ENCODE measurements at places on chromosomes 2 and 18.

GRCh38 chr18:27838225-27838624, 338.7 kb downstream of the CDH2 start:
- no peak for DNase-seq

GRCh38 chr2:98508709-98509066, 64.0 kb downstream of the INPP4A start:
- no peak for DNase-seq

GRCh38 chr18:23314672-23315071, 138.4 kb upstream of the RIOK3 start:
- DNase-seq: no peak

- no peak for DNase-seq
Observed at GRCh38 chr2:150160058-150160457, 327.4 kb downstream of the RND3 start.

DNA sequence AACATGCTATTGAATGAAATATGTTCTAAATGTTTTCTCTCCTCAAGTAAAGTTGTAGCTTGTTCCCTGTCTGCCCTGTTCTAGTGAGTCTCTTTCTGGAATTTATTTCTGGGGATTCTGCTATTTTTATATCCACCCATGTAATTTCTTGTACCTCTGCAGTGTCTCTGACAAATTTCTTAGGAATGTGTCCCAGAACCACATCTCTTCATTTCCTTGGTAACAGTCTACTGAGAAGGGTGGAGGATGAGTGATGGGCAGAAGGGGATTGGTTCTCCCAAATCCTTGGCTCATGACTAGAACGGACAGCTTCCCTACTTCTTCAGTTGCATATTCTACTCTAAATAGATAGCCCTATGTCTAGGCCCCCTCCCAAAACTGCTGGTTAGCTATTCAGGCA, 490.6 kb upstream of the LINC00305 start:
- DNase-seq: no peak

GRCh38 chr2:132412021-132412420, 4.6 kb upstream of the GPR39 start:
- DNase-seq: no peak

- peak; percentile 13 for DNase-seq
Observed at GRCh38 chr2:127052771-127053691, 53.9 kb downstream of the BIN1 start.

- DNase-seq: no peak
Observed at GRCh38 chr2:208183972-208184705, 5.7 kb downstream of the C2orf80 start.

DNA sequence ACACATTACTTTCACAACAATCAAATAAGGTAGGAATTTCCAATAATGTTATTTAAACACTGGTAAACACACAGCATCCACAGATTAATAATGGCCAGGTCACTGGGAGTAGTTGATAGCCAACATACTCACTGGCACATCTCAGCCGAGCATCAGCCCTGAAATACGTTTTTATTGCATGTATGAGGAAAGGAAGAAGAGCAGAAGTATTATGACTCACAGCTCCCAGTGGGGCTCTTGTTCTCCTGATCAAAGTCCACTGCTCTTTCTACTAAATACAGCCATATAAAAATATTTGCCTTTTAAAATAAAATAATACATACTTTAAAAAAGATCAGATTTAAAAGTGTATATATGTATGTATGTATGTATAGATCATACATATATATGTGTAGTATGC, 999.6 kb downstream of the SUCLG1 start:
- DNase-seq: no peak

DNA sequence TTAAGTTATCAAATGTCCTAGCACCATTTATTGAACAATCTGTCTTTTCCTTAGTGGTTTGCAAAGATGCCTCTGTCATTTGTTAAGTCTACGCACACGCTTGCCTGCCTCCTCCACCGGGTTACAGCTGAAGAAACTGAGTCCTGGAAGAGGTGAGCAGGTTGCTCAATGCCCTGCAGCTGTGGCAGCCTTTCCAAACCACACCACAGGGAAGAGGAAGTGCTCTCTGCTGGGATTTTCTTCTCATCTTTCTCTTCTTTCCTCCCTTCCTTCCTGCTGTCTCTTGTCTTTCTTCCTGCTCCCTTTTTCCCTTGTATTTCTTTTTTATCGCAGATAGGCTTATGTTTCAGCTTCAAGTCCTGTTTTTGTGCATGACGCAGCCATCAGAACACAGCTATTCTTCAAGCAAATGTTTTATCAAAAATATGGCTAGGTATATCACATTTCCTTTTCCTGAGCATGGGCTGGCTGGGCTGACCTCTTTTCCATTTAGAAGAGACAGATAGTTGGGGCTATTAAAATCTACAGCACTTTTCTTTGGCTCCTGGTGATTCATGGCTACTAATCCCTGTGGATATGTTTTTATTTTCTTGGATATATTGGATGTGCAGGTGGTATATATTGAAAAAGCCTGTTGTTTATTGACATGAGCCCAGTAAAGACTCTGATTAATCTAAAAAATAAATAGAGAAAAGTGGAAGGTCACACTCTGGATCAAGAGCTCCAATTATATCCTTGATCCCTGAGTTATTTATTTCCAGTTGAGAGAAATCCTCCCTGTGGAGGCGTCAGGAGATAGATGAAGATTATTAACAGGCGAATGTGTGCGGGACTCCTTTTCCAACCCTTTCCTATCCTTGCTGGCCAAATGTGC, 214.6 kb downstream of the TSN start:
- DNase-seq: no peak

GRCh38 chr2:151391436-151391835, 18.3 kb upstream of the RIF1 start:
- no peak for DNase-seq

GRCh38 chr2:41488888-41489287, 558.9 kb upstream of the PKDCC start:
- DNase-seq: no peak

GRCh38 chr2:108403494-108403893, 25.7 kb downstream of the SULT1C4 start:
- DNase-seq: no peak

DNA sequence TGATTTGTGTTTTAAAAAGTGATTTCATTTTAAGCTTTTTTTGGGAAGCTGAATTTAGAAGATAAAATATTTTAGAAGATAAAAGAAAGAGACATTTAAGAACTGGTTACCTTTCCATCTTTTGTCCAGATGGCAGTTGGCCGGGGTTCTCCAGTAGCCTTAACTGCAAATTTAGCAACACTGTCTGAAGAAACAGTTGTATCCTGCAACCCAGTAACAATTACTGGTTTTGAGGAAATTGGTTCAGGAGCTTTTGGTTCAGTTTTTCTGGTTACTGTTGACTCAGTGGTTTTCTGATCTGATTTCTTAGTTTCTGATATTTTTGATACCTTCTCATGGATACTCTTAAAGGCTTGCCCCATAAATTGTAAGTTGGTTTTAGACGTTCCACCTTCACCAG, 49.9 kb downstream of the PLEKHA3 start:
- DNase-seq: no peak

DNA sequence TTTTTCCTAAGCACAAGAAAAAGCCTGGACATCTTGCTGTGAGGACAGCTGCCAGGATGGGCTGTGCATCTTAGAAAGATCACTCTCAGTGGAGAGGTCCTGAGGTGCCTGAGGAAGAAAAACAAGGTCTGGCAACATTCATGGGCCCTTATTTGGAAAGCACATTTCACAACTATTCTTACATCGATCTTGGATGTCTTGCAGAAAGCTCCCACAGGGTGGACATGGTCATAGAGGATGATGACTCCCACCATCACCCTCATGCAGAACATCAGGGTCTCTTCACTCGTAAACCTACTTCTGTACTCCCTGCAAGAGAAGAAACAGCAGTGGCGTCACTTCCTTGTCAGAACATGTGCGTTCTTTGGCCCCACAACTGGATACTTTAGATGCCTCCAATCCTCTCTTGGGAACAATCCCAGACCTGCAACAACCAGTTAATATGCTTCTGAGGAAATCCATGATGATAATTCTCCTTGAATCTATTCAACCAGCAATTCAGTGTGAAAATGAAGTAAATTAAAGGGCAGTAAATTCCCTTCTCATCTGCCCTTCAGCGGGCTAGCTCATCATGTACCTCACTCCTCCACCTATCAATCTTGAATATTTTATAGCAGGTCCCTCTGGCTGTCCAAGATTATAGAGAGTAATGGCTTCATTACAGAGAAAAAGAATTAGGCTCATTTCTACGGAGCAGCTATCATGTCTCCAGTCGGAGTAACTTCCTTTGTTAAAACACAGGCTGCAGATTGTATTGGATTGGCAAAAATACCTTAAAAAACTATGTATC, 106.2 kb downstream of the CYRIA start:
- DNase-seq: no peak

DNA sequence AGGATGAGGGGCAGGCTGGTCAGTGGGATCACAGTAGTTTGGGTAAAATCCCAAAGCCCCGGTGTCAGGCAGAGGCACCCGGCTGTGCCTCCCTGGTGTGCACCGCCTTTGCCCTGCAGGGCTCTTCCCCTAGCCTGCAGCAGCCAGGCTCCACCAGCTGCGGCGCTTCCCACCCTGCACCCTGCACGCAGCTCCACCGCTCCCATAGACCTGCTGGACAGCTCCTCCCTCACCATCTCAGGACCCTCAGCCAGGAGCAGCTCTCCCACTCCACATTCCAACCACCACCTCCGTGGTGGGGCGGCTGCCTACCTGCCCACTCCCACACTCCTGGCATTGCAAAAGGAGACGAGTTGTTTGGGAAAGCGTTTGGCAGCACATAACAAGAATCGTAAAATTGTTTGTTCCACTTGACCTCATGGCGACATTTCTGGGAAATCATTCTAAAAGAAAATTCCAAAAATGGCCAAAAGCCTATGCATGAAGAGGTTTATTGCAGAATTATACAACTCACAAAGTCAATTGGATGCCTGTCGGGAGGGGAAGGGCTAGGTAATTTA, 287.4 kb upstream of the HDAC4 start:
- no peak for DNase-seq

- DNase-seq: peak; percentile 55
Observed at GRCh38 chr2:129849559-129850160, 129.8 kb upstream of the RAB6C start.

- DNase-seq: no peak
Observed at GRCh38 chr2:111617299-111618225, 266.4 kb downstream of the ANAPC1 start.

- no peak for DNase-seq
Observed at GRCh38 chr18:66761166-66761565, 157.3 kb upstream of the CDH19 start.

DNA sequence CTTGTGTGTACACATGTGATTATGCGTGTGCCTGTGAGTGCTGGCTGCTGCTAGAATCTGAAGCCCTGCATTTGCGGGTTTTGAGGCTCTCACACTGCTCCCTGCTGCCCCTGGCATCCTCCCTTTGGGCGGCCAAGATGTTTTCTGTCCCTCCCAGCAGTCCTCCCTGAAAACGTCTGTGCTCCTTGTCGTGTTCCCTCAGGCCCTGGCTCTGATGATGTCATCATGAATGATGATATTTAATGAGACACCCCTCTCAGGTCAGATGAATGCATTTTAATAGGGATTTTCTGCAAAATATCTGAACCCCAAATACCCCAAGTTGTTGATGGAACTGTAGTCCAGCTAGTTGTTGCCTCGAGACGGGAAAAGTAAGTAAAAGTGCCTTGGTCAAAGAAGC, 73.1 kb downstream of the TSHZ1 start:
- no peak for DNase-seq

DNA sequence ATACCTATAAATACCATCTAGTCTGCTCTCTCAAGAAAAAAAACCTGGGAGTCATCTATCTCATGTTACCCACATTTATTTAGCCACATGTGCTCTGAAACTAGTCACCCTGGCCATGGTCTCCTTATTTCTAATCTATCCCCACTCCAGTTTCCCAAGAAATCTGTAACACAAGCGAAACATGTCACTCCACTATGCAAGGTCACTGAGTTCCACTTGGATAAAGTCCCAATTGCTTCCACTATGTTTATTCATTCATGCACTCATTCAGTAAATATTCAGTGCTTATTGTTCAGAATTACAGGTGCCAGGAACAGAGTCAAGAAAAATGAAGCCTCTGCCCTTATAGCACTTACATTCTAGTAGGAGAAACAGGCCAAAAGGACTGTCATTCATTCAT, 369.4 kb upstream of the CYRIA start:
- no peak for DNase-seq

DNA sequence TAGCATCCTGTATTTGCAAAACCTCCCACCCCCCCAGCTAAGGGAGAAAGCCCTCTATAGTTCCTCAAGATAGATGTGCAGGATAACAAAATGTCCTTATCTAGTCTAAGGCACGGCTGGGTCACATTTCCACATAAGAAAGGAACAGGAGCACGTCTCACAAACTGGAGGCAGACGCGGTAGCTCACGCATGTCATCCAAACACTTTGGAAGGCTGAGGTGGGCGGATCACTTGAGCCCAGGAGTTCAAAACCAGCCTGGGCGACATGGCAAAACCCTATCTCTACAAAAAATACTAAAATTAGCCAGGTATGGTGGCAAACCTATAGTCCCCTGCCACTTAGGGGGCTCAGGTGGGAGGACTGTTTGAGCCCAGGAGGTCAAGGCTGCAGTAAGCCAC, 9.3 kb downstream of the SF3B1 start:
- no peak for DNase-seq

DNA sequence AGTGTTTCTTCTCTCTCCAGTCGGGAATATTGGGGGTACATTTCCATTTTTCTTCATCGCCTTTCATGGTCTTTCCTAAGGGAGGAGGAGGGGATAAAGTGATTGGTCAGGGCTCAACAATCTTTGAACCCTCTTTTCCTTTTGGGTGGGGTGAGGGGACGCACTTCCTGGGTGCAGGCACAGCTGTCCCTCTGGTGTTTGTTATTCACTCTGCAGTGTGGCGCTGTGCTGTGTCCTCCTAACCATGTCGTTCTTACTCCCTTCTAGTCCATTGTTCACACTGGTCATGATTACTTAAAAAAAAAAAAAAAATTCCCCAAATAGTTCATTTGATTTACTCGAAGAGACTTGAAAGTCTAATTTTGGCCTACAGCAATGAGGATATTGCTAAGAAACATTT, 44.4 kb downstream of the ZBTB14 start:
- no peak for DNase-seq

GRCh38 chr18:57727952-57728807, 74.9 kb downstream of the ATP8B1 start:
- DNase-seq: no peak

DNA sequence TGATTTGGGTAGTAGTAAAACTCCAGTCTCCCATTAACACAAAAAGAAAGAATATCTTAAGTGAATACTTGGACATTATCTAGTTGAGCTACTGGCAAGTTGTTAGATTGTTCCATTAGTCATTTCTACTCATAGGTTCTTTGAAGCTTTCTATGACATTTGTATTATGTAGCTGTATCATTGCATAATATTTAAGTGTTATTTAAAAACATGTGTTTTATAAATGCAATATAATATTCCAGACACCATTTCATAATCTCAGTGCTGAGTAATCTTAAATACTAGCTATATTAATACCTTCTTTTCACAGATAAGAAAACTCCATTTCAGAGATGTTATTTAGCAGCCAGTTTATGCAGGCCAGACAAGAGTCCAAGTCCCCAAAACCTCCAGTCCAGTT, 271.9 kb downstream of the NCKAP5 start:
- no peak for DNase-seq

DNA sequence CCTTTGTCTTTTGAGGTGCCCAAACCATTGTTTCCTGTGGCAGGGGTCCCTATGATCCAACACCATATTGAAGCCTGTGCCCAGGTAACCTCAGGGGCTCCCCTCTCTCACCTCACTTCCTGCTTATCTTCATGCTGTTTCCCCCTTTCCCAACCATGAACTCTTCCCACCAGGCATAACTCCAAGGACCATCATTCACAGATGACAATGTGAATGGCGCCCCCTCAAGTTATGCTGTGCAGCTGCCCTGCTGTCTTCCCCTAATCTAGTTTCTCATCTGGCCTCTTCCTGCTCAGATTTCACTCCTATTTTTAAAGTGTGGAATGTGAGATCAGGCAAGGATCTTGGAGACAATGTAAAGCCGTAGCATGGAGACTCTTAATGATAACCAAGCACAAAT, 1.4 kb downstream of the GMPPA start:
- DNase-seq: no peak
